Iris pigment epithelial cell (primary cell): ENCODE measurements at places on chromosomes 4 and X.

GRCh38 chrX:19624739-19625138 lies 109.4 kb upstream of the MAP3K15 start:
- peak; percentile 21 for DNase-seq

DNA sequence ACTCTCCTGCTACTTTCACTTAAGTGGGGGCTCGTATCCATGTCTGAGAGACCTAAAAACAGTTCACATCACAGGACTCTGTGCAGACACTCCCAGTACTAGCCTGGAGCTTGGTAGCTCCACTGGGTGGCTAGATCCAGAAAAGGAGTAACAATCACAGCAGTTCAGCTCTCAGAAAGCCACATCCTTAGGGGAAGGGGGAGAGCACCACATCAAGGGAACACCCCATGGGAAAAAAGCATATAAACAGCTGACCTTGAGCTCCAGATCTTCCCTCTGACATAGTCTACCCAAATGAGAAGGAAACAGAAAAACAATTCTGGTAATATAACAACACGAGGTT lies 175.8 kb downstream of the FAM13A start:
- DNase-seq, result no peak

- no peak for DNase-seq
These were observed 52.2 kb downstream of the SPATA18 start for GRCh38 chr4:52103319-52103718.

- DNase-seq, result no peak
These were observed 2.1 kb upstream of the IL2 start for GRCh38 chr4:122458625-122459024.

- no peak for DNase-seq
These were observed 1017.1 kb upstream of the HS3ST1 start for GRCh38 chr4:12445711-12446235.

DNA sequence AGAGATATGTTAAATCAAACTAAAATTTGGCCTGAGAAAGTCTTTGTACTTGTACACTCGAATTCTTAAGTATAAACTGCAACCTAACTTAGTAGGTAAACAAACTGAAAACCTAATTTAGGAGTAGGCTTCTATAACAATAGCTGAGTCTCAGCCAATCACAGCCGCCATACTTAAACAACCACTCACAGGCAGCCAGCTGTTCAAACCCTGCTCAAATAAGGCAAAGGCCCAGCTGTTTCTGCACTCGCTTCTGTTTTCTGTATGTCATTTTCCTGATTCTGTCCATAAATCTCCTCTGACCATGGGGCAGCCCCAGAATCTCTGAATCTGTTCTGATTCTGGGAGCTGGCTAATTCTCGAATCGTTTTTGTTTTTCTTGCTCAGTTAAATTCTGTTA lies 7.8 kb upstream of the PLS3 start:
- DNase-seq, result no peak

DNA sequence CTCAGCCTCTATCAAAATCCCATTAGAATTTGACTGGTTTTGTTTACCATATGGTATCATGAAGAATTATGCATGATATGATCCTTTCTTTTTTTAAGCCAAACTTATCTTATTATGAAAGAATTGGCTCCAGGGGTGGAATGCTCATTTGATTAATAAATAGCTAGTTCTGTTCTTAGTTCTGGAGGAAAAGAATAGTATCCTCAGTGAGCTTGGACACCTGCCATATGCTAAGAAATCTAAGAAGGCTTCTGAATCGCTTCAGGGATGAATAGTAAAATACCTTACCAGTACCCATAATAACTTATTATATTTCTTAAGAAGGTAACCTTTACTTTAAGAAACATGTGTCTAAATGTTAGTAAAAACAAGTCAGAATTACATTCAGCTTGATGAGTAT lies 803.6 kb downstream of the ADGRL3 start:
- DNase-seq, result no peak

DNA sequence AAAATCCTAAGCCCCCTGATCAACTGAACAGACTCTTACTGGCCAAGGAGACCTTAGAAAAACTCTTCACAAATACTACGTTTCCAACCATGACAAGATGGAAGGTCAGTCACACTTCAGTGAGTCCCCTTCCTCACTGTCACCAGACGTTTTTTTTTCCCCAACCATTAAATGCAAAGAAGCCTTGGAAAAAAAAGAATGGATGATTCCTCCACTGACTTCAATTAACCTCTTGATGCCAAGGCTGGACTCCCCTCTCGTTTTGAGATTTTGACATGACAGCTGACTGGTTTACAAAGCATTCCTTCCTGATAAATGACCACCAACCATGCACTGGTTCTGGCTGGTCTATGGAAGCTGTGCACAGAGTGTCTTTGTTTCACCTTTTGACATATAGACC lies 73.2 kb downstream of the SLC34A2 start:
- no peak for DNase-seq
